ENCODE measurements at places on chromosomes 2 and 18.
A peak's percentile ranks its signal among the peaks of the same experiment; 100 is the strongest.

- no peak for DNase-seq
These were observed 1.7 kb downstream of the CCBE1 start for GRCh38 chr18:59695551-59695950.

DNA sequence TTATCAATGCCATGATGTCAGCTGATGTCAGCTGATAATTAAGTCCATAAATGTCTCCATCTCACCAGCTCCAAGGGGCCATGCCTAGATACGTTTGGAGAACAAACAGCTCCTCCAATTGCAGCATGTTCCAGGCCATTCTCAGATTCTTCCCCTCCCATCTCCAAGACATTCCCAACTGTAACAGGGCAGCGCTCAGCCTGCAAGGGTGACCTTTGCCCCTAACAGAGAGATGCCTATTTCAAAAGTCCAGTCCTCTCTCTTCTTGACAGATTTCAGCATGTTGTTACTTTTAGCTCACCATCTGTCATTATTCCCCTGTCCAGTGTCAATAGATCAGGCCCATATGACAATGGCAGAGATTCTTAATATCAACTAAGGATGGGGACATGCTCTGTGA, 9.9 kb downstream of the PSD4 start:
- DNase-seq: no peak

GRCh38 chr18:8140841-8141501, 468.3 kb upstream of the RAB12 start:
- DNase-seq: no peak

GRCh38 chr2:9256570-9257043, 50.0 kb downstream of the ASAP2 start:
- no peak for DNase-seq

DNA sequence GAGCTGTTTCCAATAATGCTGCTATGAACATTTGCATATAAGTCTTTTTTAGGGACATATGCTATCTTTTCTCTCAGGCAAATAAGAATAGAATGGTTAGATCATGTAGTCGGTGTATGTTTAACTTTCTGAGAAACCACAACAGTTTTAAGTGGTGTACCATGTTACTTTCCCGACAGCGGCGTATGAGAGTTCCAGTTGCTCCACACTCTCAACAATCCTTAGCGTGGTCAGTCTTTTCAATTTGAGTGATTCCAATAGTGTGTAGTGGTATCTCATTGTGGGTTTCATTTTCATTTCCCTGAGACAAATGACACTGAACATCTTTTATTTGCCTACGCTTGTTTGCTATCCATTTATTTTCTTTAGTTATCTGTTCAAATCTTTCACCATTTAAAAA, 149.5 kb downstream of the ACOXL start:
- DNase-seq: no peak

DNA sequence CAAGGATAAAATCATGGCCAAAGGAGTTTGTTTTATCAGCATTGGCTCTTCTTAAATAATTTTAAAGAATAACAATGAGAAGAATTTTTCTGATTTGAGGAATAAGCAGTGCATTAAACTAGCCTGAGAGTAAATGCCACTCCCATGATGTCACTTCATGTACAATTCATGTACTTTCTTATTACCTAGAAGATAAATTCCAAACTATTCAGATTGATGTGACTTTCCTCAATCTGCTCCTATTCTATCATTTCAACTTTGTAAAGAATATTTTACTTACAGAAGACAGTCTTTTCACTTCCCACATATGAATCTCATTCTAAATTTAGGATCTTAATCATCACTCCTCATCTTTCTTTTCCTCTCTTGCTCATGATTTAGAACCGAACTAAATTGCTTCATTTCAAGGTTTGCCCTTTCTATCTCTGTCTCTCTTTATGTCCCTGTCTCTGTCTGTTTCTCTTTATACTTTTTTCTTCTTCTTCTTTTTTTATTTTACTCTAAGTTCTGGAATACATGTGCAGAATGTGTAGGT, 1142.0 kb upstream of the PIK3C3 start:
- DNase-seq: no peak

DNA sequence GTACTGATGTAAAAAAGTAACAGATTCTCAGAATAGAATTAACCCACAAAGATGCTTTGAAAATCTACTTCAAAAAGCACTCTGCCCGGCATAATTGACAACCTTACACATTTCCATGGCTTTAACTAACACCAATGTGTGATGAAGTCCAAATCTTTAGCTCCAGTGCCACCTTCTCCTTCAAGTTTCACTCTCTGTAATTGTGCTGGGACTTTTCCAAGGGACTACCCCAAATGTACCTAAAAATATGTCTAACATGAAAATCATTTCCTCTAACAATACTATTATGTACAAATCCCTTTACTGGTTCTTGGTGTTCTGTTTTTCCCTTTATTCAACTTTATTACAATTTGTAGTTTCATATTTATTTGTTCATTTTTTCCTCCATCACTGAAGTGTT, 20.6 kb upstream of the UBE2E3 start:
- no peak for DNase-seq

DNA sequence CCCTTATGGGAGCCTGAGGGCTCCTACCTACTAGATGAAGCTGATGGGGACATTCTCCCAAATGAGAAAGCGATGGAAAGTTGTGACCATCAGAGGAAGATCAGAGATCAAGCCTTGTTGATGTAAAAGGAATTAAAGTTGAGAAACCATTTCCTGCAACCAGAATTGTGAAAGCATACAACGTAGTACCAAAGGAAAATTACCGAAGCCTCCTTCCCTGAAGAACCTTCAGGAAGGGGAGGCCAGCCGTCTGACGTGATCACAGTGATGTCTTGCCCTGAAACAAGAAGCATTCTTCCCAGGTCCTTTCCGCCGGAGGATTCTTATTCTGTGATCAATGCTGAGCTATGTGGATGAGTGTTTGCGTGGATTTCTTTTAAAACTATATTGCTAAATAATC, 211.6 kb upstream of the TNP1 start:
- DNase-seq: no peak

- DNase-seq: no peak
These were observed 273.8 kb upstream of the LYPD1 start for GRCh38 chr2:132943829-132944228.

- DNase-seq: peak; percentile 71
These were observed 90.5 kb downstream of the MYOM1 start for GRCh38 chr18:3129053-3129864.

- DNase-seq: no peak
These were observed 1.5 kb downstream of the MTHFD2 start for GRCh38 chr2:74199871-74200305.

GRCh38 chr2:127985735-127986134, 42.1 kb downstream of the SAP130 start:
- no peak for DNase-seq

- no peak for DNase-seq
These were observed 4.8 kb upstream of the PDIA6 start for GRCh38 chr2:10817413-10817812.

- peak; percentile 10 for DNase-seq
These were observed 647 bp downstream of the PSME4 start for GRCh38 chr2:53969968-53970723.

GRCh38 chr2:219000569-219000960, 7.3 kb upstream of the CRYBA2 start:
- no peak for DNase-seq

DNA sequence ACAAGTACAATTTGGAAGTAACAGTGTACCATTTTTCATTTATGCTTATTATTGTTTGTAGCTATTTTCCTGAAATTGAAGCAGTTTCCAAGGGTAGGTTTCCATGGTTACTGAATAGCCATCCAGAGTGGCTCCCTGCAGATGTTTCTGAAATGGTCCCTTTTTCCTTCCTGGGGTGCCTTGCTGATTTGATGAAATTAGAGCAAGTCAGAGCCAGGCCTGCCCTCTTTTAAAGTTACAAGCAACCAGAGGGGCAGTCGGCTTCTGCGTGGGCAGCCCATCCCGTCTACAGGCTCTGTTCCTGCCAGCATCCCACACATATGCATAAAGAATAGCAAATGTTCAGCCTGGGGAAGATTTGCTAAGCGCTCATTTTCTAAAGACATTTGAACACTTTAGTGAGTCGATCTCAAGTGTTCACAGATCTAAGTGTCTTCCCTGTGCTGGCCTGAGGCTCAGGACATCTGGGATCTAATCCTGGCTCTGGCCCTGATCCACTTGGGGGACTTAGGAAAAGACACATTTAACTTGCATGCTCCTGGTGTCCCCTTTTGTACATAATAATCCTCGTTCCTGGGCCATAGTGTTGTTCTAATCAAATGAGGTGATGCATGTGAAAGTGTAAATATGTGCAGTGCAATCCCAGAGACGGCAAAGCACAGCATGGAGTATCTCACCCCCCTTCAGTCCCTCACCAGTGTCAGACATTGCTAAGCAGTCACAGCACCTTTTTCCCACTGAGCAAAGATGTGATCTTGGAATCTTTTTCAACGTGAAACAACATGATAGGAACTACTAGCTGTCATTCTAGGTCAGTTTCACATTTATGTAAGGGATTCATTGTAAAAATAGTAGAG, 92.2 kb downstream of the STPG4 start:
- no peak for DNase-seq

- no peak for DNase-seq
These were observed 102.3 kb upstream of the ID2 start for GRCh38 chr2:8579485-8580085.

DNA sequence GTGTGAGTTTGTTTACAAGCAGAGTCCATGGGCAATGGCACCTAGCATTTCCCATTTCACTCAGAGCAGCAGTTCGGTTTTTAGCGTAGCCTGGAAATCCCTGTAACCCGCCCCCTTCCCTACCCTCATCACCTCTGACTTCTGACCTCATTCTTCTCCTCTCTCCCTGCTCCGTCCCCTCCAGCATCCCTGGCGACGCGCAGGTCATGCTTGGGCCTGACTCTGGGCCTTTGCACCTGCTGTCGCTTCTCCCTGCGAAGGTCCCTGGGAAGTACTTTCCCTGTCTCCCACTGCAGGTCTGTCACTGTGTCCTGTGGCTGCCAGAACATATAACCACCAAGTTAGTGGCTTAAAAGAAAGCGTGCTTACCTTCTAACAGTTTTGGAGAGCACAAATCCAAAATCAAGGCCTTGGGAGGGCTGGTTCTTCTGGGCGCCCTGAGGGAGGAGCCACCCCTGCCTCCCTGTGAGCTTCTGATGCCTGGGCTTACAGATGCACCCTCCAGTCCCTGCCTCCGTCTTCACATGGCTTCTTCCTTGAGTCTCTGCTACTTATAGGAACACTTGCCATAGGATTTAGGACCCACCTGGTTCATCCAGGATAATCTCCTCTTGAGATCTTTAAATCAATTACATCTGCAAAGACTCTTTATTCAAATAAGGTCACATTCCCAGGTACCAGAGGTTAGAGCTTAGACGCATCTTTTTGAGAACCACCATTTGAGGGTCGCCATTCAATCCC, 8.1 kb upstream of the RAB17 start:
- DNase-seq: no peak

GRCh38 chr2:82224301-82224940, 1919.9 kb upstream of the LRRTM1 start:
- no peak for DNase-seq

- no peak for DNase-seq
These were observed 5.3 kb downstream of the COL3A1 start for GRCh38 chr2:188979187-188980114.

DNA sequence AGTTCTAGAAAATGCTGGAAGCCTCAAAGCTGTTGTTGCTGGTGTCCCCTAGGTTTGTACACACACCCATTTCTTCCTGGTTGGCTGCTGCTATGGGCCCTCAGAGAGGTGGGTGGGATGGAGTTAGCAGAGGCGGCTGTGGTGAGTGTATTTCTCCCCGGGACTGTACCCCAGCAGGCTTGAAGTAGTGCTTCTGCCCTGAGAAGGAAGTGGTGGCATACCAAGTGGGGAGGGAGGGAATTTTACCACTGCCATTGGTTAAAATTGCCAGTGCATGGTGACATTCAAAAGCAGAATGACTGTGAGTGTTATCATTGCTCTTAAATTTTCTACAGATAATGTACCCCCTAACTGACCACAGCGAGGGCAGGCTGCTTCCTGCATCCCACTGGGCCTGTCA, 125.6 kb upstream of the CAPN13 start:
- DNase-seq: no peak

Measured in activated effector memory CD4-positive, alpha-beta T cell treated with Interleukin-2 at 50 U/mL for 16 hours (primary cell).